ENCODE measurements at places on chromosomes 7 and 10.

- DNase-seq, result no peak
Measured at GRCh38 chr10:62393237-62393636, 19.1 kb downstream of the ZNF365 start.

DNA sequence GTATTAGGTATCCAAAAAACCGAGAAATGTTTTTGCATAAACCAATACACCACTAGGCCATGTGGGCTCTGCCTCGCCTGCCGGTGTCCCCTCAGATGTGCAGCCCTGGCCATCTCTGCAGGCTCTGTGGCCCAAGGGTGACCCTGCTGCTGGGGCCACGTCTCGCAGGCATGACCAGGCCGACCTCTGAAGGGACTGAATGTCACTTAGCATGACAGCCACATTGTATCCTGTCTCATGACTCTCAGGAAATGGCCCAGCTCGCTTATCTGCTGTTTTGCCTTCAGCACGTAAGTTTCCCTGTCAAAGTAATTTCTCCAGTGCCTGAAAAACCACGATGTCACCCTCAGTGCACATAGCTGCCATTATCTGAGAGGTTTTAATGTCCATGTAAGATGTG is 49.5 kb upstream of the ZNF32 start:
- DNase-seq, result no peak

DNA sequence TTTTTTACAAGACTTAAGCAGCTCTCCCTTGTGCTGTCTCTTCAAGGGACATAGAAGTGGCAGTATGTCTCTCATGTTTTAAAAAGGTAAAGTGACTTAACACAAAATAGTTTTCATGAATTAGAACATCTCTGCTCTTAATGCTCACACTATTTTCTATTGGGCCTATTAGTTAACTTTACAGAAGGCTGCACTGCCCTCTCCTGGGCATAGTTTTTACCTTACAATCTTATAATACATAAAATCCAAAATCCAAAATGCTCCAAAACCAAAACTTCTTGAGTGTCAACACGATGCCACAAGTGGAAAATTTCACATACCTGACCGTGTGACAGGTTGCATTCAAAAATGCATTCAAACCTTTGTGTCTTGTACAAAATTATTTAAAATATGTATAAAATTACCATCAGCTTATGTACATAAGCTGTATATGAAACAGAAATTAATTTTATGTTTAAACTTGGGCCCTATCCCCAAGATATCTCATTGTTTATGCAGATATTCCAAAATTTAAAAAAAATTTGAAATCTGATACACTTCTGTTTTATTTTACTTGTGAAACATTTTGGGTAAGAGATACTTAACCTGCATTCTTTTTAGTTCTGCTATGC is 25.8 kb downstream of the TES start:
- peak; percentile 73 for DNase-seq

GRCh38 chr7:2996141-2996540 is 47.5 kb downstream of the CARD11 start:
- no peak for DNase-seq

GRCh38 chr7:130831322-130831721 is 97.3 kb upstream of the KLF14 start:
- DNase-seq, result no peak

- no peak for DNase-seq
Measured at GRCh38 chr10:6232846-6233724, 30.4 kb downstream of the PFKFB3 start.

DNA sequence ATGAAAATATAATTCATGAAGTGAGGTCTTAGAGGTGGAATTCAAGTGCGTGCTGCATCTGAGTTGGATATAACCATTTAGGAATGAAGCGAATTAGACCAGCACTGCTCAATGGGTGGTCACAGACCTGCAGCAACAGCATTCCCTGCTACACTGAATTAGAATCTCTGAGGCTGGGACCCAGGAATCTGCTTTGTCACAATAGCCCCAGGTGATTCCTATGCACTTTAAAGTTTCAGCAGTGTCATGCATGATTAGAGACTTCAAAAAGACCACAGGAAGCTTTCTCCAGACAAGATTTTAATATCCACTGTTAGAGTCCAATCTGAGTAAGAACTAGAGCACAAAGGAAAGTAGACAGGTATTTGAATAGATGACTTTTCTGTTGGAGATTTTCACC is 352.8 kb upstream of the VSTM2A start:
- no peak for DNase-seq

DNA sequence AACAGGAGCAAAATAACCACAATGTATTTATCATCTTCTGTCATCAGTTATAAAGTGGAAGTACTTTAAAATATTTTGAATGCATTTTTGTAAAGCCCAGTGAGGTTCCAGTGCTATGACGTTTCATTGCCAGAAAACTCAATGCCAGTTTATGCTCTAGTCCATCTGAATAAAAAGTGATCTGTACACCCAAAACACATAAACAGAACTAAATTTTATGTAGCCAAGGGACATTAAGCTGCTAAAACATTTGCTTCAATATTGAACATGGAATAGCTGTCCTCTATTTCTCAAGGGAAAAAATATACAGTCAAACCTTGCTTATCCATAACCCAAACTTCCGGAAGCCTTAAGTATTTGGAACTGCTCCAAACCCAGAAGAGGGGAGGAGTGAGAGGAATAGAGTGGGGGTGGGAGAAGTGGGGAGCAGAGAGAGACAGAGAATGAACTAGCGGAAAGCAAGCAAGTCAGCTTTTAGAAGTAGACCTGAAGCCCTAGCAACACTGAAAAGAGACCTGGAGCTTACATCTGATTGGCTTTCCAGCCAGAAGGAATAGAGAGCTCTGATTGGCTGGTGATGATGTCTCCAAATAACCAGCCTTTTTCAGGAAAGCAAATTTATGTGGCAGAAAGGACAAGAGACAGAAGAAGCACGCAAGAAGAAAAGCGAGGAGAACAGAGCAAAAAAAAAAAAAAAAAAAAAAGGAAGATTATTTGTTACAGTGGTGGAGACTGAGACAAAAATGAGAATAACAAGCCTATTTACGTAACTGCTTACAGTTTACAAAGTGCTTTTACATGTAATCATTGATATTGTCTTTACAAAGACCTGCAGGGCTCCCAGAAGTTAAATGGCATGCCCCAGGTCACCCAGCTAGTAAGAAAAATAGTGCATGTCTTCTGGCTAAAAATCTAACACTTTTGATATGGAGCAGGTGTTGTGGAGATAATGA is 196.0 kb downstream of the RNLS start:
- DNase-seq, result peak; percentile 26

- DNase-seq, result no peak
Measured at GRCh38 chr7:16433568-16434122, 12.3 kb upstream of the CRPPA start.

- no peak for DNase-seq
Measured at GRCh38 chr7:33760146-33760545, 145.2 kb upstream of the BMPER start.

- DNase-seq, result no peak
Measured at GRCh38 chr10:110181911-110182310, 25.5 kb upstream of the MXI1 start.

DNA sequence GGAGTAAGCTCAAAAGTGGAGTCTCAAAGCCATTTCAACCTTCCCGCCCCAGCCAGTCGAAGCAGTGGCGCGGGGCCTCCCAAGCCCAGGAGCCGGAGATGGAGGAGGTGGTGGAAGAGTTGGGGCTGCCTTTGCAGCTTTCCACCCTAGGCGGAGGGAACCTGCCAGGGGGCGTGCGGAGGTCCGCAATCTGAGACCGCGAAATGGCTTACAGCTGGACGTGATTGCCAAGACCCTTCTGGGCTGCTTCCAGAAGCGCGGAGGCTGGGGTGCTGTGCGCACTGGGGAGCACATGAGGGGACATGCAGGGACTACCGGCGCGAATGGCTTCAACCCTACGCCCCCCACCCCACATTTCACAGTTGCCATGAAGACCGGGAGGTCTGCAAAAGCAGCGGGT is 86.2 kb downstream of the PRR15 start:
- DNase-seq, result no peak

- DNase-seq, result no peak
Measured at GRCh38 chr10:61472090-61472674, 19.0 kb upstream of the TMEM26 start.

- DNase-seq, result no peak
Measured at GRCh38 chr10:91592266-91592975, 40.5 kb downstream of the PPP1R3C start.

DNA sequence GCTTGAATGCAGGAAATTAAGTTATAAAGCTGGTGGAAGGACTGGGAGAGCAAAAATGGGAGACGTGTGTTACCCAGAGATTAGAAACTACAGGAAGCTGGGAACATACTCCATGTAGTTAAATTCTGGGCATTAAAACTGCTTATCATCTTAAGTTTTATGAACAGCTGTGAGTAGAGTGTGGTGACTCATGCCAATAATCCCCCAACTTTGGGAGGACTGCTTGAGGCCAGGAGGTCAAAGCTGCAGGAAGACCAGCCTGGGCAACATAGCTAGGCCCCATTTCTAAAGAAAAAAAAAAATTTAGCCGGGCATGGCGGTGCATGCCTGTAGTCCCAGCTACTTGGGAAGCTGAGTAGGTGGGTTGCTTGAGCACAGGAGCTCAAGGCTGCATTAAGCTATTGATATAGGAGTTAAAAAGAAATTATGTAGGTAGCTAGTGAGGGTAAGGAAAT is 56.2 kb upstream of the SEPHS1 start:
- no peak for DNase-seq

DNA sequence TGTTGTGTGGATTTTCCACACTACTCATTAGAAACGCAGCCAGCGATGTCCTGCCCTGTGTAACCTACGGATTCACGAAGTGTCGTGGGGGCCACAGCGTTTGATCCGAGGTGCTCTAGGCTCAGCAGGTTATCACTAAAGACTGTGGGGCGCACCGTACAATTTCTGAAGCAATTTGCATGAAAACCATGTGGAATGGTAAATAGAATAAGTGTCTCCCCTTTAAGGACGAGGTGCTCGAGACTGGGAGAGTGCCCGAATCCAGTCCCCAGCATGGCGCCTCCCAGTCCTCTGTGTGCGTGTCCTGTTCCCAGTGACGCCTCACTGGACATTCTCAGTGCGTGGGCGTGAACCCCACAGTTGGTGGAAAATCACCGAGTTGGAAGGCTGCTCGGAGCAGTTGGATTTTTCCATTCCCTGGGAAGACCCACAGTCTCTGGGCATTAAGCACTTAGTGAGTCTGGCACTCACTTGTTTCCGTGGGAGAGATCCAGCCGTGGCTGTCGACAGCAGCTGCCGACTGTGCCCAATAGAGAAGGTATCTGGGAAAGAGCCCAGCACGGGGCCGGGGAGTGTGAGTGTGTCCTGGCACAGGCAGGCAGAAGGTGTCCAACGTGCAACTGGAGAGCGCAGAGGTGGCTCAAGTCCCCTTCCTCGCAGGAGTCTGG is 37.0 kb downstream of the PFKP start:
- no peak for DNase-seq

- DNase-seq, result no peak
Measured at GRCh38 chr7:111931016-111931517, 275.1 kb downstream of the DOCK4 start.

DNA sequence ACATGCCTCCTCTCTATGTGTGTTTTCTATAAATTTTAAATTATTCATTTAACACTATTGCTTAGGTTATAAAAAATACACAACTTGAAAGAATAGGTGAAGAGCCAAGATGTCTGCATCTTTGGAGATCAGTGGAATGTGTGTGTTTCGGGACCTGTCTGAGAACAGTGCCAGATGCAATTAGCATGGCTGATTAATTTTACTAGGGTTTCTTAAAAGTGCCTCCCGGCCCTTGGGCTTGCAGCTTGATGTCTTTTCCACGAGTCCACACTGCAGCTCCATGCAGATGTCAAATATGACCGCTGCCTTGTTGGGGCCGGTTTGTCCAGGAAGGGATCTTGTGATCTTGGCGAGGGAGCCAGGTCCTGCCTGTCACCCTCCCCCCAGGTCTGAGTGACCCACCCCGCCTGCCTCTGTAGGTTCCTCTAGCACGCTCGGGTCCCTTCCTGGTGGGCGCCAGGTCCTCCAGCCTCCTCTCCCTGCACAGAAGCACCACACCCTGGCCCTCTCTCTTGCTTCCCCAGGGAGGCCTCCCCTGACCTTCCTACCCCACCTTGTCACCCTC is 20.7 kb downstream of the LHPP start:
- no peak for DNase-seq

- DNase-seq, result no peak
Measured at GRCh38 chr7:1858435-1859265, 188.6 kb downstream of the ELFN1 start.

DNA sequence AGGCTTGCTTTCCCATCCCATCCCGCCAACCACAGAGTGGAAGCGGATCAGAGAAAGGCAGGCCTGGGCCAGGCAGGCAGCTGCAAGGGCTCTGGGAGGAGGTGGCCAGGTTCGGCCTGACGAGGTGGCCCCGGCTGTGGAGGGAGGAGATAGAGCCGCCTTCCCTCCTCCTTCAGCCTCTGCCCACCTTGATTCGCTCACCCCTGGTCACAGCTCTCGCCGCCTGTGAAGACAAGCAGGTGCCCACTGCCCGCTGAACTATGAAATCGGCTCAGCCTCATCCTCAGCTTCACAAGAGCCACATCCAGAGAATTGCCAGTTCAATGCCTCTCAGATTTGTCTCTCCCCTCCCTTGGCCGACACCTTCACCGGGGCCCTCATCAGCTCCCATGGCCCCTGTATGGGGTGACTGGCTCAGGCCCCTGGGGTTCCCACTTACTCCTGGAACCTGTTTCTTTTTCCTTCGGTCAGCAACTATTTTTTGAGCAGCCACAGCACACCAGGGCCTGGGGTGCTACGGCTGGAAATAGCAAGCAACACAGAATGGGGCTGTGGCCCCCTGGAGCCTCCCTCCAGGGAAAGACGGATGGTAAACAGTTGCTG is 80.0 kb upstream of the CHST15 start:
- DNase-seq, result no peak

GRCh38 chr10:123187781-123188180 is 33.6 kb downstream of the BUB3 start:
- no peak for DNase-seq

DNA sequence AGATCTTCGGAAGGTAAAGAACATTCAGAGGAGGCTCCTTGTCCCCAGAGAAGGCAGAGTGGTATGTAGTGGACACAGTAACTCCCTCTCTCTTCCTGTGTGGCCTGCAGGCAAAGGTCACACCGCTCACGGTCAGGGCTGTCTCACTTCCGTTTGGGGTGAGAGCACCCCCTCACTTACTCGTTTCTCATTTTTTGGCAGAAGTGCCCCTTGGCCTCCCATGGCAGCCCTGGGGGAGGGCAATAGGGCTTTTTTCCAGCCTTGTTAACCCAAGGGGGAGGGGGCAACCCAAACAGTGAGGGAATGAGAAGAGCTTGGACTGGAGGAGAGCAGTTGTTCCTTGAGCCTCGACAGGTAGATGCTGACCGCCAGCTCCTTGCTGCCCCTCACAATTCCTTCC is 31.8 kb upstream of the SRGN start:
- DNase-seq, result no peak

DNA sequence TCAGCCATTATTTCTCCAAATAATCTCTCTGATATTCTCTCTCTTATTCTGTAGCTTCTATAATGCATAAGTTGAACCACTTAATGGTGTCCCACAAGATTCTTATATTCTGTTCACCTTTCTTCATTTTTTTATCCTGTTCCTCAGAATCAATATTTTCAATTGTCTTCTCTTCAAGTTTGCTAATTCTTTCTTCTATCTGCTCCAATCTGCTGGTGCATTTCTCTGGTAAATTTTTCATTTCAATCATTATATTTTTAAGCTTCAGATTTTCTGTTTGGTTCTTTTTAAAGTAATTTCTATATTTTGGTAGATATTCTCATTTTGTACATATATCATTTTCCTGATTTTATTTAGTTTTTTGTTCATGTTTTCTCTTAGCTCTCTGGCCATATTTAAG is 272.6 kb downstream of the ZEB1 start:
- no peak for DNase-seq
